Stimulated activated CD4-positive, alpha-beta T cell treated with anti-CD3 and anti-CD28 coated beads, TNF-alpha, amount 100 ng/mL, for 4 hours (primary cell): ENCODE measurements at places on chromosomes 5 and 9.

DNA sequence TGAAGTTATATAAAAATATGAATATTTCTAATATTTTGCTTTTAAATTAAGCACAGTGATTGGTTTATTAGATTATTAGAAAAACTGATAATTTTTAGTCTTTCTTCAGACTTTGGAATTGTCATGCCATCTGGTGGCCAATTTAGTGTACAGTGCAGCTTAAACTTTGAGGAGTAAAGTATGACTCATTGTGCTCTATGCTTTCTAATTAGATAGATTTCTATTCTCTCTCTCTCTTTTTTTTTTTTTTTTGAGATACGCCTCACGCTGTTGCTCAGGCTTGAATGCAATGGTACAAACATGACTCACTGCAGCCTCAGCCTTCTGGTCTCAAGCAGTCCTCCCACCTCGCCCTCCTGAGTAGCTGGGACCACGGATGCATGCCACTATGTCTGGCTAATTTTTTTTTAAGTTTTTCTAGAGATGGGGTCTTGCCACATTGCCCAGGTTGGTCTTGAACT, 42.1 kb upstream of the GPR21 start:
- no peak for DNase-seq

DNA sequence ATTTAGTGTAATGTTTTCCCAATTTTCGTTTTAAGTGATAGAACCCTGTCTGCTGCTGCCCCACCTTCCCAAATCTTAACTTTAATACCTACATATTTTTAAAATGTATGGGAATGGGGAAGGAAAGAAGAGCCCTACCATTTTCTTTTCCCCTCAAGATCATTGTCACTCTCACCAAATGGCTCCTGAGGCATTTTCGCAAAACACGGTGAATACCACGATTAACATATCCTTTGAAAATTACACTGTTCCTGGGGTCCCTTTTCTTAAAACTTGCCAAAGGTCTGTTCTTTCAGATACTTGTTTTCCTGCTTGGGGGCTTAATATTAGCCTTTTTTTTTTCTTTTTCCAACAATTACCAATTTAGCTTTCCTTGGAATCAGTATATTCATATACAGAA, 36.1 kb downstream of the CERT1 start:
- DNase-seq, result no peak

GRCh38 chr9:76321195-76321828, 72.9 kb downstream of the RFK start:
- no peak for DNase-seq

DNA sequence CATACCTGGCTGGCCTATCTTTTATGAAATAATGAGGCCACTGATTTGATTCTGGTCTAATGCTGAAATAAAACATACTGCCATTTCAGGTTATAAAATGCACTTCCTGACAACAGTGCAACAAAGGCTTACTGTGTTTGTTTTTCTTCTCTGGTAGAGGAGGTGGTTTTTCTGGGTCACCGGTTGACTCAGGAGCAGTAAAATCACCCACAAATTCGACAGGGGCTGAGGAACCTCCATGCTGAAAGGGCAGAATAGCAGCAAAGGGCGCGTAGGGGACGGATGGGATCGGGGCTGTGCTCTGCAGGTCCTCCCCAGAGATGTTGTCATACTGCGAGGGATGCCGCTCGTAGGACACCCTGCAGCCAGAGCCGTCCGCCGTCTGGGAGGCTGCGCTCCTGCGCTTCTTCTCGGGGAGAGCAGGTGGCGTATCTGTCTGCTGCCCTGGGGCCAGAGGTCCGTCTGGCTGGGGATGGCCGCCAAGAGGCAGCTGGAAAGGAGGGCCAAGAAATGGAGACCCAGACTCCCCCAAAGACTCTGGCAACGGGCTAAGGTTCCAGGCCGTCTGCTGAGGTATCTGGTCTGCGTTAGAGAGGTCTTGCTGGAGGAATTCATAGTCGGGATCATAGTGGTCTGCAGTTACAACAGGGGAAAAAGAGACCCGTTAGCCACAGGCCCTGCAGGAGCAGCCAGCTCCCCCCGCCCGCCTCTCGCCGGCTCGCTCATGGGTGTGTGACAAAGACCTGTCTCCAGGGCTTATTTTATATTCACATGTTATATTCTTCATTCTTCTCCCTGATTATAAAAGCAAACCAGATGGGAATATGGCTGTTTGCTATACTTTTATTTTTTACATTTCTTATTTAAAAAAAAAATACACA, 80.7 kb downstream of the PRRT1B start:
- no peak for DNase-seq

GRCh38 chr5:135341016-135341666, 57.9 kb downstream of the MACROH2A1 start:
- DNase-seq, result no peak

- no peak for DNase-seq
Measured at GRCh38 chr9:131120620-131121228, 4.7 kb upstream of the NUP214 start.

GRCh38 chr5:112865128-112865527, 4.0 kb downstream of the SRP19 start:
- no peak for DNase-seq

DNA sequence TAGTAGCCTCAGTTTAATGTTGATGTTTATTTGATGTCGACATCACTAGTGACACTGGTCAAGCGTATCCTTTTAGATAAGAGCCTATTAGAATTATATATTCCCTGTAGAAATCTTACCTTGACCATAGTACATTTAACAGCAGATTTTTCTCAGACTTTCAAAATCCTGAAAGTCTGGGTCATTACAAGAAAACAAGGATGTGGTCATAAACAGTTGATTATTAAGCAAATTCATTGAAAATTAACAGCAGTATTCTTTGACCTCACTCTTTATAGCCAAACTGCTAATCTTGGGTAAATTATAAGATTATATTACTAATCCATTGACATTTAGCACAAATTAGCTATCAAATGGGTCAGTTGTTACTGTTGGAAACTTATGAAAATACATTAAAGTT, 83.4 kb downstream of the GHR start:
- DNase-seq, result no peak

DNA sequence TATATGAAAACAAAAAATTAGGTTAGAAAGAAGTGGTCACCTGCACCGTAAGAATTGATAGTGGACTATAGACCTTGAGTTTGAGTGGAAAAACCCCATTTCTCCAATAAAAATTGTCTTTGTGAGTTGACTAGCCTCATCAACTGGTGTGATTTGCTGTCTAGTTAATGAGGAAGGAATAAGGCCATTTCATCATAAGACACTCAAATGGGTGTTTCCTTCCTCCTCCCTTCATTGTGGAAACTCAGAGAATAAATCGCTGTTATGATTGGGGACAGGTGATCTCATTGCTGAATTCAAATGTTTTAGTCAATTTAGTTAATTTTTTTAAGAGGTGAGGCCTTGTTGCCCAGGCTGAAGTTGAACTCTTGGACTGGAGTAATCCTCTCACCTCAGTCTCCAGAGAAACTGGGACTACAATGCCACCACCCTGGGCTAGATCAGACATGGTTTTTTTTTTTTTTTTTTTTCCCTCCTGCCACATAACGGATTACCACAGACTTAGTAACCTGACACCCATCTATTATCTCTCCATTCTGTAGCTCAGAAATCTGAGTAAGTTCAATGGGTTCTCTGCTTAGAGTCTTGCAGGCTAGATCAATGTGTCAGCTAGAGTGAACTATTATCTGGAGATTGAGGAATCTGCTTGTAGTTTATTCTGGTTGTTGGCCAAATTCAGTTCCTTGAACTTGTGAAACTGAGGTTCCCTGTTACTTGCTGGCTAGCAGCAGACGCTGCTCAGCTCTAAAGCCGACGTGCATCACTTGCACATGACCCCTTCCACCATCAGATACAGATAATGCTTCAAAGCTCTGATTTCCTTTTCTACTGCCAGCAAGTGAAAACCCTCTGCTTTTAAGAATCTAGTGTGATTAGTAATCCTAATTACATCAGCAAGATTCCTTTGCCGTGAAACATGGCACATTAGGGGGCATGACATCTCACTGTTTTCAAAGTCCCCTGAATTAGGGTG, 663.8 kb upstream of the CDH9 start:
- DNase-seq, result no peak

DNA sequence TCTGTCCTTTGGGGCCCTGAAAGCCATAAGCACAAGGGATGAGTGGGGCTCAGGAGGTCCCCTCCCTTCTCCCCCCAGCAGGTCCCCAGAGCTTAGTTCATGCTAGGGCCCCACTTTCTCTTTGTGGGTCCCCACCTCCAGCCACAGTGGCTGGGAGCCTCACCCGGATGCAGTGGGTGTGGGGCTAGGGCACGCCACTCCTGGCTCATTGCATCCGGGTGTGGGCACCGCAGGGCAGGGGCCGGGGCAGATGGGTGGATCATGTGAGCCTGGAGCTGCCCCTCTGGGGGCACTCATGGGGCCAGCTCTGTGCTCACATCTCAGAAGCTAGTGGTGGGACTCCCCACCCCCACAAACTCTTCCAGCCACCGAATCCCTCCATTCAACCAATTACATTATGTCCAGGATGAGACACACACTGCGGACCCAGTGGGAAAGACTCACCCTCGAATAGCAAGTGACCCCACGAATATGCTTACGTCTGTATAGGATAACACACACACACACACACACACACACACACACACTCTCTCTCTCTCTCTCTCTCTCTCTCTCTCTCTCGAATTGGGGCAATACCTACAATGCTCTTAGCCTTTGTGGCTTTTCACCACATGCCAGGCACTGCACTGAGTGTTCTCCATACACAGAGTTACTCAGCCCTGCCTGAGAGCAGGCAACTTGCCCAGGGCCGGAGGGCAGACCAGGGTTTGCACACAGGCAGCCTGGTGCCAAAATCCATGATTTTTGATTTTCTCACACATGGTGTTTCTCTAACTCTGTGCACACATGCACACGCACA, 16.8 kb upstream of the PHYKPL start:
- no peak for DNase-seq

DNA sequence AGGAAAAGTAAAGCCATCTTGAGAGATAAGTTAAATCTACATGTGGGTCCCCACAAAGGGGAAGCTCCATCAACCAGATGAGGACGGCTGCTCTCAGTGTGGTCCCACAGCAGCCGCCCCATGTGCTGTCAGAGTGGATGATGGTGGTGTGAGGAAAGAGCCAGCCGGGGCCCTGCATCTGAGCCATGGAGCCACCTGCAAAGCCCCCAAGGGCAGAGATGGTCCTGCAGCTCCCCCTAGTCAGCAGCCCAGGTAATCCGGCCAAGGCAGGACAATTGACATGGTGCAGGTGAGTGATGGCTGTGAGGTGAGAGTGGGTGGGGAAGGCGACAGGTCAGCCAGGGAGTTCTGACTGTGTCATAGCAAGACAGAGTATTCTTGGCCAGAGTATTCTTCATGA, 458.8 kb downstream of the ICE1 start:
- DNase-seq, result no peak

- no peak for DNase-seq
Measured at GRCh38 chr5:39437467-39437866, 12.7 kb upstream of the DAB2 start.

DNA sequence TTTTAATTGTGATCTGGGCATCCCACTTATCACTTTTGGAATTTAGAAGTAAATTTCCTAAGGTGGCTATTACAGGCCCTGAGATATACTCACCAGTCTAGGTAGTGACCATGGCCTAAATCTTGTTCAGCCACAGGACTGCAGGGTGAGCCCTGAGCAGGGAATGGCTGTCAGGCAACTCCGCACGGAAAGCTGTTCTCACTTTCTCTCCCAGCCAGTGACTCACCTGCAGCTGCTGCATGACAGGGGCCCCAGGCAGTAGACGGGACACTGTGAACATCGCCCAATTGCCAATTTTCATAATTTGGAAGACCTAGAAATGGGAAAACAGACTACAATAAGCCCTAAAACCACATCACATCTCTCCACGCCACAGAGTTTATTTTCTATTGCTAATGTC, 69.6 kb upstream of the TAF1L start:
- no peak for DNase-seq

DNA sequence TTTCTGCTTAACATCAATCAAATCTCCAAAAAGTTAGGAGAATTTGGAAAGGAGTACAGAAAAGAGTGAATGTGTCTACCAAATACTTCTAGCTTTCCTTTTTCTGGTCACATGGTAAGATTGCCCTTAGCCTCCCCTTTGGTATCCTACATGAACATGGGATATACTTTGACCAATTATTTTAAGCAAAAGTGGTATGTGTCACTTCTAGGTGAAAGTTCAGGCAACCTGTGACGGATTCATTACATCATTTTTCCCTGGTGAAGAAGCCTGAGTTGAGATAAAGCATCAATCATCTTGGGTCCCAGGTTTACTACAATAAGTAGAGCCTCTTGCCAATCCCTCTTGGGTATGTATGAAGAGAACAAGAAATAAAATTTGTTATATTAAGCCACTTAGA, 419.2 kb downstream of the PDE4D start:
- no peak for DNase-seq

- DNase-seq, result no peak
Measured at GRCh38 chr5:129820-130219, 37.9 kb downstream of the PLEKHG4B start.

GRCh38 chr5:93189707-93190120, 391.3 kb downstream of the NR2F1-AS1 start:
- DNase-seq, result no peak

DNA sequence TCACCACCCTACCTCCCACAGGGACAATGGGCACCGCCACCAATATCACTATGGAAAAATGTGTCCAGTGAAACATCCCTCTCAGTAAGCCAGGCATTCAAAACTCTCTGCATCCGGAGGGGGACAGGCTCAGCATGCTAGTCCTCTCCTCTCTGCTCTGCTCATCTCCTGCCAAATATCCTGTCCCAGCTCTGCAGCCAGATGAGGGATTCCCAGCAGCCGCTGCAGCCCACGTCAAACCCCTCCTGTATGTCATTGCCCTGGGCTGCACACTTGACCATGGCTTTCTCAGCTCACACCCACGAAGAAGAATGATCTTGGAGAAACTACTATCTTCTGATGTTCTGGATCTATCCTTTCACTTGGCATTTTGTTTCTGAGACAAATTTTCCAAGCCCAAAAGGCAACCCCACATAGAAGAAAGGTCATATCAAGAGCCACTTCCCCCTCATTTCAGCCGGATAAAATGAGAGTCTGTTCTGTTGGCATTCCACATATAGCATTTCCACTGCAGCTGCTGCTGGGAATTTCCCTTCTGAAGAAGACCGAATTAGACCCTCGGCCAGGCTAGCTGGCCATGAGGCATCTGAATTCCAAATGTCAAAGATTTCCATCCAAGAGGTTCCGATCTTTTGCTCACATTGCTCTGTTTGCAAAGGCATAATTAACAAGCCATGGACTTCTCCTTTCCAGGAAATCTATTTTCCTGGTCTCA, 338.0 kb downstream of the ACTL7B start:
- DNase-seq, result no peak
